ENCODE measurements at places on chromosomes 13 and 19.

- peak; percentile 55 for DNase-seq
Observed at GRCh38 chr13:95509521-95510310, 42.8 kb upstream of the CLDN10 start.

- DNase-seq: no peak
Observed at GRCh38 chr13:98586400-98587345, 9.8 kb upstream of the STK24 start.

DNA sequence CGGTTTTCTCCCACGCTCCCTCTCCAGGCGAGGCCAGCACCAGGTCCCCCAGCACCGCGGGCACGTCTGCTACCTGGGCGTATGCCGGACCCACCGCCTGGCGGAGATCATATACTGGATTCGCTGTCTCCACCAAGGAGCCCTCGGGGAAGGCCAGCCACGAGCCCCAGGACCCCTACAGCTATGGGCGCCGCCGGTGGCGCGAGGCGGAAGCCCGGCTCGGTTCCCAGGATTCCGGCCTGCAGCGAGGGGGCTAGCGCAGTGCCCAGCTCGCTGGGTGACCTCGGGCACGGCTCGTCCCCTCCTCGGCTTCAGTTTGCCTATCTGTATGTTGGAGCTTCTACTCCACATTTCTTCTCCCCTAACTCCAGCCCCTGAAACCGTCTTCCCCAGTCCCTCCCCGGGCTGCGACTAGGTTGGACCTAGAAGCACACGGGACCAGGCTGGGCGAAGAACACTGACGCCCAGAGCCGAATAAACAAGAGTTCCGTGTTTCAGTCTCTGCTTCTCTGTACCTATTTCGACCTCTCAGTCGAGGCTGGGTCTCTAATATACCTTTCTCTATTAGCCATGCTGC is 749 bp upstream of the CPT1C start:
- no peak for DNase-seq

DNA sequence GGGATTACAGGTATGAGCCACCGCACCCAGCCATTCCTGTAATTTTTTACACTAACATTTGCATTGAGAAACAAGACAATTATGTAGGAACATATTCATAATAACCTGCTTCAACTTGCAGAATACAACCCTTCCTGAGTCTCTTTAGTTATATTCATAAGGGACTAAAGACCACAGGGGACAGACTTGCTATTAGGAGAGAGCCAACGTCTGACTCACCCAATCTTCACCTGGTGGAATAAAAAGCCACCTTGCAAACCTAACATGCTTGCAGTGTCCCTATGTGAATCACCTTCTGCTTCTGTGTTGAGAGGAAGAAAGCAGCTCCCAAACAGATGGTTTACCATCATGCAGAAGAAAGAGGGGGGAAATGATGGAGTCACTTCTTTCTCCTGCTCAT is 456.1 kb downstream of the PCDH9 start:
- DNase-seq: no peak

- DNase-seq: no peak
Observed at GRCh38 chr13:113232208-113233003, 23.0 kb downstream of the CUL4A start.

DNA sequence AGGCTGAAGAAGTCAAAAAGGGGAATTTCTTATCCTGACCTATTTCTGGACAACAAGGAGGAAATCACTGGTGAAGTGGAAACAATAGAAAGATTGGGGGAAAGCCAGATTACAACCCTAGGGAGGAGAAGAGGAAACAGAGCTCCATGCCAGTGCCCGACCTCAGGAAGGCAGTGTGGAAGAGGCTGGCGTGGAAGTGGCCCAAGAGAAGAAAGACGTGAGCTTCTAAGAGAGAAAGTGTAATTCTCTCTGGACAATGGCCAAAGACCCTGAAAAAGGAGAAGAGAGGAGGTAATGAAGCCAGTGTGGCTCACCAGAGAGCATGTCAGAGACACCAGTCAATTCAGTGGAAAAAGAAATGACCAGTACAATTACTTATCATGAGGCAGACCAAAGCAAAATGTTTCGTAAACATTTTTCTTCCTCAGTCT is 52.6 kb upstream of the URAD start:
- DNase-seq: no peak

DNA sequence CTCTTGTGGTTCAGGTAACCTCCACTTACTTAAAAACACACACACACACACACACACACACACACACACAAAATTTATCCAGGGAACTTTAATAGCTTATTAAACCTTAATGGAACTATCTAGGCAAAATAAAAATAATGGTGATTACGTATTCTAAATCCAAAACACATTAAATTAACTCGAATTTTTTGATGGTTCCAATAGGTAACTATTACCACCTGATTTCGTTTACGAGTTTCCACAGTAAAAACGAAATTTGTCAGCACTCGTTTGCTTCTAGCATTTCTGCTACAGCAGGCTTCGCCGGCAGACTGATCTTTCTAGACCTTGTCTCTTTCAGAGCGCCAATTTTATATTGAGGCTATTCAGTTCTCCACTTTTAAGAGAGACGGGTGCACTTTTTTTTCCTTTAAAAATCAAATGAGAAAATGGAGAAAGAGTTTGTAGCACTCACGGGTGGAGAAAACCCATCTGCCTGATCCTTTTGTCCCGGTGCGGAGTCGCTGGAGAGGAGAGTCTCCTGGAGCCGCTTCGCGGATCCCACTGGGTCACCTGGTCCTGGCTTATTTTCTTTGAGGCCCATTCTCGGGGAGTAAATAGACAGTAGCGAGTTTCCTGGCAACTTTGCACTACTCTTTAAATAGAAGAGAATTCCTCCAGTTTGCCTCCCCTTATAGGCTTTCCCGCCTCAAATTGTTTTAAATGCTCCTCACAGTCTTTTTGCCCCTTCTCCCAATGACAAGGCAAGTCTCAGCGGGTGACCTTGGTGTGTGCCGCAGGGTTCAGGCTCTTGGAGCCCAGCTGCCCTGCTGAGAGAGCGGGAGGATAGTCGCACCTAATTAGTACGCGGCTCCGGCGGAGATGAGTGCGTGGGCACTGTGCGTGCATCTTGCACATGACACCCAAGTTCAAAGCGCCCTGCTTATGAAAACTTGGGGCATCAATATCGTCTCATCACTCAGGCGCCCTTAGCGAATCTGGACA is 117.0 kb downstream of the KCNRG start:
- no peak for DNase-seq

DNA sequence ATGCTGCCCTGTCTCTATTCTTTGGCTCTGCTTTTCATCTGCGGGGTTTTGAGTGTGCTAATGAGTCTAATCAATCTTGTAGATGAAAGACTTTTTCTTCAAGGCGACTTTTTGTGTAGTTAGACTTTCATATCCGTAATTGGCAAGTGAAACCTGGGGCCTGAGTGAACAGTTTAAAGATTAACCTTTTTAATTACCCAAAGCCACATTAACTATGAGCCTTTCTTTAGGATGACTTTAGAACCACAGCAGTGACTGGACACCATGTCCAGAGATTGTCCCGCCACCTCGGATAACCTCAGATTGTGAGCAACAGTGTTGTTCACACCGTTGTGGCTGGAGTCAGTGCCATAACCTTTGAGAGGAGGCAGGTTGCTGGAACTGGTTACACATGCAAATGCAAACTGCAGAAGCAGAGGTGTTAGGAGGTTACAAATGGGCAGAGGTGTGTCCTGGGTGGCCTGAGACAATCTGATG is 58.7 kb downstream of the SIAH3 start:
- no peak for DNase-seq

- DNase-seq: no peak
Observed at GRCh38 chr19:19075126-19075525, 11.3 kb downstream of the SLC25A42 start.

DNA sequence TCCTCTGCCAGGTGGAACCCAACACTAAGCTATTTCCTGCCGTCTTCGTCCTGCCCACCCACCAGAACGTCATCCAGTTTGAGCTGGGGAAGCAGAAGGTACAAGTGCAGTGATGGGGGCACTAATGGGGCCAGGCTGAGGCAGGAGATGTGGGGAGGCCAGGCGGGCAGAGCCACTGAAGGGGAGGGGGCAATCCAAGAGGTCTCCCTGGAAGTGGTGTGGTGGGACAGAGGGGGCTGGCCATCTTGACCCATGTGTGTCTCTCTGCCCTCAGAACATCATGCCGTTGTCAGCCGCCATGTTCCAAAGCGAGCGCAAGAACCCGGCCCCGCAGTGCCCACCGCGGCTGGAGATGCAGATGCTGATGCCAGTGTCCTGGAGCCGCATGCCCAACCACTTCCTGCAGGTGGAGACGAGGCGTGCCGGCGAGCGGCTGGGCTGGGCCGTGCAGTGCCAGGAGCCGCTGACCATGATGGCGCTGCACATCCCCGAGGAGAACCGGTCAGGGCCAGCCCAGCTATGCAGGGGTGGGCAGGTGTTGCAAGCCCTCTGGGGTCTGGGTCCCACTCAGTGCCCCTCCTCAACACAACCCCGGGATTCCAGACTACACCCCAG is 49.6 kb downstream of the RYR1 start:
- DNase-seq: no peak

GRCh38 chr19:9580728-9581127 is 3.6 kb downstream of the ZNF121 start:
- no peak for DNase-seq

GRCh38 chr19:10862561-10863106 is 8.7 kb upstream of the CARM1 start:
- no peak for DNase-seq

GRCh38 chr19:35719402-35720162 is 1.8 kb downstream of the KMT2B start:
- no peak for DNase-seq

GRCh38 chr13:65275838-65276630 is 1954.1 kb downstream of the PCDH9 start:
- DNase-seq: no peak

- DNase-seq: peak; percentile 98
Observed at GRCh38 chr19:42831221-42832019, 48.1 kb downstream of the PSG1 start.

DNA sequence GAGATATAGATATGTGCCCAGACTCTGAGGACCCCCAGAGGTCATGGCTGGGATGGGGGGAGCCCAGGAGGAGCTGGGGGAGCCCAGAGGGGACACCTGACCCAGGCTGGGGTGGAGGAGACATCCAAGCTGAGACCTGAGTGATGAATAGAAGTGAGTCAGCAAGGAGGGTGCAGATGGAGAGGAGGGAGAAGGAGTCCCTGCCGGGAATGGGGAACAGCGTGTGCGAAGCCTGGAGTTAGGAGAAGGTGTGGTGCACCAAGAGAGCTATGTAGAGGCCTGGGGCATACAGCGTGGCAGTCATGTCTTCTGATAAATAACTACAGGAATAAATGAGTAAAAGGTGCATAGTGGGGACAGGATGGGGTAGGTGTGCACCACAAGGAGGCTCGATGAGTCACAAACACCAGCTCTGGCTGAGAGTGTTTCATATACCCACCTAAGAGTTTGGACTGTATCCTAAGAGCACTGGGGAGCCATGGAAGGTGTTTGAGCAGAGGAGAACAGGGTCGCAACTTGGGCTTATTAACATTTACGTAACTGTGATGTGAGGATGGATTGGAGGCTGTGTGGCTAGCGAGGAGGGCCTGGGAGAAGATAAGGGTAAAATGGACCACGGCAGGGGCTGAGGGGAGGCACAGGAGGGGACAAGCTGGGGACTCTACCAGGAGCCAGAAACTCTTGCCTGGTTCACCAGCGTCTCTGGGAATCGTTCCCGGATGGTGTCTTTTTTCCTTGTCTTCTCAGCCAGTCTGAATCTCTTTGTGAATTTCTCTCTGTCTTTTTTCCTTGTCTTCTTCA is 1.4 kb downstream of the CEACAM18 start:
- DNase-seq: no peak

DNA sequence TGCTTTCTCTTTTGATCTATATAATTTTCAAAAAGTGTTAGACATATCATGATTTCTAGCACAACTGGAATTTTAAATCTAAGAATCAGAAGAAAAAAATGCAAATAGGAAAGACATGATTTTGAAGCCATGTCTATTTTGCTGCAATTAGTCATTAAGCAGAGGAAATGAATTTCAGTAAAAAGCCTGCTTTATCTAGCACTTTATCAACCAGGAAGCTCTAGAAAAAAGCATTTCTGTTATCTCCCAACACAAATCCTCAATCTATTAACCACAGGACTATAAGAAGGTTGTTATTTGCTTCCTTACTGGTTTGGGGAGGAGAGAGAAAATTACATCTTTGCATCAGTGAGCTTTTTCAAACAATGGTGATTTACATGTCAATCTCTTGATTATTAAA is 716.7 kb downstream of the DIAPH3 start:
- DNase-seq: no peak

GRCh38 chr13:30727491-30728355 is 7.6 kb upstream of the ALOX5AP start:
- no peak for DNase-seq

GRCh38 chr19:18108897-18109296 is 11.3 kb downstream of the MAST3 start:
- DNase-seq: no peak

DNA sequence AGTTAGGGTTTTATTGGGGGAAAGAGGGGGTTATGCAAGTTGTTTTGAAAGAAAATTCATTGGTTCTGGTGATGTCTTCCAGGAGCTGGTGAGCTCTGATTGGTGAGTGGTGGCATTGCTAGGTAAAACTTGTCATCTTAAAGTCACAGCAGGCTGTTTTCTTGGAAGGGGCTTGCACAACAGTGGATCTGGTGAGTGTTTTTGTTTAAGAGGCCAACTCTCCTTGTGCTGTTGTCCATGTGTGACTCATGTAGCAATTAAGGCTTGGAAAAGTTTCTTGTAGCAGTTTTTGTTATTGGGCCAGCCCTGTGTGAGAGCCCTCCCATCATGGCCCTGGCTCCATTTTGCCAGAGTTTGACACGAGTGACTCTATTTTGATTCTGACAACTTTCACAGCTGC is 109.4 kb downstream of the RFC3 start:
- DNase-seq: no peak

- no peak for DNase-seq
Observed at GRCh38 chr13:111533900-111534683, 213.7 kb downstream of the TEX29 start.

DNA sequence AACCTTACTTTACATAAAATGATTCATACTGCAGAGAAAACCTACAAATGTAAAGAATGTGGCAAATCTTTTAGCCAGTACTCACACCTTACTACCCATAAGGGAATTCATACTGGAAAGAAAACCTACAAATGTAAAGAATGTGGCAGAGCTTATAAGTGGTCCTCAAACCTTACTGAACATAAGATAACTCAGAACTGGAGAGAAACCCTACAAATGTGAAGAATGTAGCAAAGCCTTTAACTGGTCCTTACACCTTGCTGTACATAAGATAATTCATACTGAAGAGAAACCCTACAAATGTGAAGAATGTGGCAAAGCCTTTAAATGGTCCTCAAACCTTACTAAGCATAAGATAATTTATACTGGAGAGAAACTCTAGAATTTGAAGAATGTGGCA is 90.1 kb downstream of the ZNF675 start:
- no peak for DNase-seq

DNA sequence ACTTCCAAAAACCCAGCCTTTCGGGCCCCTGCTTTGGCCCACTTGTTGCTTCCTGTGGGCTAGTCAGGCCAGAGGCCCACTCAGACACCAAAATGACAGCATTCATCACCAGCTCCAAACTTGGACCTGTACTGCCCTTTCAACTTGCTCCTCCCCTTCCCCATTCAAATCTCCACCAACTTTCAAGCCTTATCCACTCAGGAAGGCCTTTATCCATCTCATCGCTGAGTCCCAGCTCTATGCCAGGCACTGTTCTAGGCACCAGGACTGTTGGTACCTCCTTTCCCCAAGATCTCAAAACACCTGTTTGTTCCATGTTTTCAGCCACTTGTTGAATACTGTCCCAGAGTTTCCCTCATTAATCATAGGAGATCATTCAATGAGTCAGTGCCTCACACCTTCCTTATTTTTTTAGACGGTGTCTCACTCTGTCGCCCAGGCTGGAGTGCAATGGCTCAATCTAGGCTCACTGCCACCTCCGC is 1011.4 kb downstream of the UQCRFS1 start:
- DNase-seq: no peak

GRCh38 chr19:2391118-2391725 is 31.2 kb downstream of the TMPRSS9 start:
- peak; percentile 60 for DNase-seq

Data from PC-9 (cell line).